ENCODE measurements at places on chromosomes 12 and 14.

DNA sequence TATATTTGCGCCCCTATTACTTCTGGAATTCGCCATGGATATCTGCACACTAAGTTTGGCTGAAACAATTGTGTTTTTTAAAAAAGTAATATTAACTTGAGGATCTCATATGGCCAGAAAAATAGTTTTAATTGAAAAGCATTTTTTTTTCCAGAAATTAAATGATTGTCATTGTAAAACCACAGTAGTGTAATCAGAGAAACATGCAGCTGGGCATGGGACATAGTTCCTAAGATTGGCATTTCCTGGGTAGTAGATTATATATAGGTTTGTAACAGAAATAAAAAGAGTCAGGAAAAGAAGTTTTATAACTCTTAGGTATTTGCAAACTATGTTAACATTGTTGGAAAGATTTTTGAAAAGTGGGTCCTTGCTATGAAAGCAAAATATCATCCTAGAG is 17.6 kb downstream of the SSPN start:
- no peak for DNase-seq

- no peak for DNase-seq
Measured at GRCh38 chr14:56295743-56296142, 177.5 kb downstream of the PELI2 start.

- peak; percentile 92 for DNase-seq
Measured at GRCh38 chr12:52156757-52157565, 34.9 kb downstream of the KRT80 start.

DNA sequence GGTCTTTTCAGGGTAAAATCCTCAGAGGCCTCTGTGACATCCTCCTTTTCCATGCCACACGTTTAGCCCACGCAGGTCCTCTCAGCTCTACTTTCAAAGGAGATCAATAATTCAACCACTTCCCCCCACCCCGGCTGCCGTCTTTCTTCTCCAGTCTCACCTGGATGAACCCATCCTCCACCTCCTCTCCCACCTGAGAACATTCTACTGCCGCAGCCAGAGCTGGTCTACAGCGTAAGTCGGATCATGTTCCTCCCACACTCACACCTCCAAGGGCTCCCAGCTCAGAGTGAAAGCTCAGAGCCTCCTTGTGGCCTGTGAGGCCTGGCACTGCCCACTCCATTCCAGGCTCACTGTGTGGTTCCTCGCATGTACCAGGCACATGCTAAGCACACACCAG is 246.6 kb downstream of the CHST11 start:
- DNase-seq = no peak

GRCh38 chr12:47881826-47882427 is 22.9 kb downstream of the VDR start:
- DNase-seq = no peak

- DNase-seq = no peak
Measured at GRCh38 chr14:45486599-45486998, 233.6 kb upstream of the MIS18BP1 start.

- DNase-seq = no peak
Measured at GRCh38 chr14:78103271-78103670, 66.9 kb upstream of the NRXN3 start.

DNA sequence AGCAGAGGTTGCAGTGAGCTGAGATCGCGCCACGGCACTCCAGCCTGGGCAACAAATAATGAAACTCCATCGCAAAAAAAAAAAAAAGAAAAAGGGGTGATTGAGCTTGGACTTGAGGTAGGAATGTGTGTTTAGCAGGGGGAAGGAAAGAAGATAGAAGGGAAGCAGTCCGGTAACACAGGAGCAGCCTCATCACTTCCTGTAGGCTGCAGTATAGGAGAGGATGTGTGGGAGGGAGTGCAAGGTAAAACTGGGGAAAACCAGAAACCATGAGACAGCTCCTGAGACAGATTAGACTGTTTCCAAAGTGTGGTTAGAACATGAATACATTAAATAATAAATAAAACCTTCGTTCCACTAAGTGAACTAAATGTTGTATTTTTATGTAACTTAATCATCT is 49.2 kb downstream of the FGD4 start:
- no peak for DNase-seq

DNA sequence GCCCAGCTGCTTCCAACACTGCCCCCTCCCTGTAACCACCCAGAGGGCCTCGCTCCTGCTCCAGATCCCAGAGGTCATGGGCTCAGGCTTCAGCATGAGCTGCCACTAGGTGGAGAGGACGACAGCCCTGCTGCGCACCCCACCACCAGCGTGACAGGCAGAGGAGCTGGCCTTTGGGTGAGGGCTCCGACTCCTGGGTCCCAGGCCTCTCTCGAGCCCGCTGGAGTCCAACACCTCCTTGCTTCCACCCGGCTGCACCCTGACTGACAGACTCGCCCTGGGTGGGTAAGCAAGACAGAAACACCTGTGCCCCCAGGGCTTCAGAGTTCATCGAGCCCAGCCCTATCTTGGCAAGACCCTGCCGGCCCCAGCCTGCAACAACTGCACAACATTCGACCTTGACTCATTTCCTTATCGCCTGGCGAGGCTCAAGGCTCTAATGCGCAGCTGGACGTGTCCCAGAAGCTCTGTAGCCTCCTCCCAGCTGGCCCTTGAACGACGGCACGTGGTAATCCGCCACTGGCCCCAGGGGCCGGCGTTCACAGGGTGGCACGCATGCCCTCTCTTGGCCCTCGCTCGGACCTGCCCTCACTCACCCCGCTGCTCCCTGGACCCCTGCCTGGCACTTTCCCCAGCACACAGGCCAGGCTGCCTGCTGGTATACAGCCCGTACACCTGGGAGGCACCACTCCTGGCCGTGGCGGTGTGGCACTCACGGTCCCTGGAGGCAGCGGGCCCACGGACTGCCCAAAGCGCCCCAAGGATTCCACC is 28.0 kb downstream of the VPS37B start:
- peak; percentile 84 for DNase-seq

GRCh38 chr12:127270193-127270592 is 996.8 kb upstream of the TMEM132C start:
- no peak for DNase-seq

GRCh38 chr14:100721568-100721967 is 5.1 kb upstream of the DLK1 start:
- no peak for DNase-seq

- DNase-seq = no peak
Measured at GRCh38 chr12:53259891-53260290, 8.2 kb upstream of the ESPL1 start.

DNA sequence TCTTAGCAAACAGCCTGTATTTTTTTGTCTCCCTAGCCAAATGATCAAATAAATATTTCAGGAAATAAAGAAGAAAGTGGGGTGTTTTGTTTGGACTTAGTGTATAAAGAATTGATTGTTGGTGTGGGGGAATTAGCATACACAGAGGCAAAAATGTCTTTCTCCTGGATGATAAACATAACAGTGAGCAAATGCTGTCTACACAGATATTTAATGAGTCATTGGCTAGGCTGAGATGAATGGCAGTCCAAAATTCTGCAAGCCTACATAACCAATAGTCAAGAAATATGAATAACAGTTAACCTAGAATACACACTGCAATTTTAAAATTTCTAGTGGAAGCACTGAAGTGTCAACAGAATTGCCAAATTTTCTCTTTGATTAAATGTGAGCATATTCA is 35.8 kb downstream of the MYF5 start:
- DNase-seq = no peak
